Caki2 (cell line): ENCODE measurements at places on chromosomes 7 and 10. TPM values are rescaled to one million over a fixed set of nuclear protein-coding genes. Genes with fewer than 3 reads are reported as not detected.

Gene ACHE
- not detected in 2 replicates for total RNA-seq

Gene CNNM2
- total RNA-seq = 0.52 and 4.0 TPM in 2 replicates

Gene PROSER2
- total RNA-seq = 83.5 and 84.9 TPM in 2 replicates

Gene ADAM12
- 14.0 and 26.1 TPM in 2 replicates for total RNA-seq

Gene ST8SIA6
- total RNA-seq = not detected in 2 replicates

Gene ANKRD1
- 30.7 and 34.4 TPM in 2 replicates for total RNA-seq

GRCh38 chr7:74483402-74484336 lies 30.0 kb downstream of the GTF2IRD1 start:
- peak; percentile 93 for DNase-seq

GRCh38 chr7:141439776-141440175 lies 111.4 kb upstream of the AGK start:
- no peak for DNase-seq

DNA sequence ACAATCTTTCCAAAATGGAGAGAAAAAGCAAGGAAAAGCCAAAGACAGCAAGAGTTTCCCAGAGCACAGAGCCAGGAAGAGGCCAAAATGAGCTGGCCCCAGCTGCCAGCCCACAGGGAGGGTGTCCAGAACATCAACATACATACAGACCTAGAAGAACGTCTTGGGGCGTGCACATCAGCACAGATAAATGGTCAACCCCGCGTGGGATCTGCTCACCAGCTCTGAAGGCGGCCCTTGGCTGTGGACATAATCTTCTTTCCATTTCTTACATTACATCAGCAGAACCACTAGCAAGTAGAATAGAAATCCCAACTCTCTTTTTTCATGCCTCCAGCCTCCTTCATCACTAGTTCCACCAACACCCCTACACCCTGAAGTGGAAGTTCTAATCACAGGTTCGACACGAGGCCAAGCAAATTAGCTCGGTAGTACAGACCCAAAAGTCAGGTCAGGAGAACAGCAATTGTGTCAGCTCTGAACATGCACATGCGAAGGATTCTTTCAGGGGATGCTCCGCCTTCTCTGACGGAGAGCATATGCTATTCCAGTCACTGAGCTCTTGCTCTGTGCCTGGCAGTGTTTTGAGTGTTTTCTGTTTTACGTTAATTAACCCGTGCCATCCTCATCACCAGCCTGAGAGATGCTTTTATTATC lies 16.4 kb downstream of the SH3PXD2A start:
- DNase-seq = no peak

DNA sequence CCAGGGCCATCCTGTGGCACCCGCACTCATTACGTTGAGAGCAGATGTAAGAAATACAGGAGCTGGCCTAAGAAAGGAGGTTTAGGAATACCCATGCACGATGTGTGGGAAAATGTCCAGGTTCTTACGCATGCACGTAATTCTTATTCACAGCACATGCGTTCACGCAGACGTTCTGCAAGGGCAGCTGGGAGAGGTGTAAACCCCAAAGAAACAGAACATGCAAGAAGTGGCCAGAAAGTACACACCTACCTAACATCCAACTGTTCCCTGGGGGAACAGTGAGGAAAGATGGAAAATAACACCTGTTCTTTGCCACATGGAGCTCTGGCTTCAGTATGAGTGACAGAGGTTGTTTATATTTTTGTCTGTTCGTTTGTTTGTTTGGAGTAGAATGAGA lies 285.6 kb downstream of the PRPF18 start:
- DNase-seq = no peak

DNA sequence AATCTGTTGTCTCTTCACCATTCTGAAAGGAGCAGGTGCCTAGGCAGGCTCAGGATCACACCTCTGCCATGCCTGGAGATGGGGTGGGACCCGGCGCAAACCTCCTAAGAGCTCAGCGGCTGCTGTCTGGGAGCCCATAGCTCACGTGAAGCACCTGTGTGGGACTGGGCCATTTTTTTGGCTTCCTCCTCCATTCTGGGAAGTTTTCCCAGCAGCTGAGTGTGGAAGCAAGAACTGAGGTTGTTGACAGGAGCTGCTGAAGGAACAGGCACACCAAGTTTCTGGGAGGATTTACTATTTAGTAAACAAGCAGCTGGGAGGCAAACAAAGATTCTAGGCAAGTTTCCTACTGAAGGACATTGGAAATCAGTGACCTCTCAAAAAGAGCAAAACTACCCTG lies 77.3 kb downstream of the FAM13C start:
- no peak for DNase-seq

GRCh38 chr7:87687653-87688254 lies 59.6 kb downstream of the RUNDC3B start:
- DNase-seq = no peak

- no peak for DNase-seq
These were observed 15.6 kb downstream of the CXCL12 start for GRCh38 chr10:44369296-44369695.

DNA sequence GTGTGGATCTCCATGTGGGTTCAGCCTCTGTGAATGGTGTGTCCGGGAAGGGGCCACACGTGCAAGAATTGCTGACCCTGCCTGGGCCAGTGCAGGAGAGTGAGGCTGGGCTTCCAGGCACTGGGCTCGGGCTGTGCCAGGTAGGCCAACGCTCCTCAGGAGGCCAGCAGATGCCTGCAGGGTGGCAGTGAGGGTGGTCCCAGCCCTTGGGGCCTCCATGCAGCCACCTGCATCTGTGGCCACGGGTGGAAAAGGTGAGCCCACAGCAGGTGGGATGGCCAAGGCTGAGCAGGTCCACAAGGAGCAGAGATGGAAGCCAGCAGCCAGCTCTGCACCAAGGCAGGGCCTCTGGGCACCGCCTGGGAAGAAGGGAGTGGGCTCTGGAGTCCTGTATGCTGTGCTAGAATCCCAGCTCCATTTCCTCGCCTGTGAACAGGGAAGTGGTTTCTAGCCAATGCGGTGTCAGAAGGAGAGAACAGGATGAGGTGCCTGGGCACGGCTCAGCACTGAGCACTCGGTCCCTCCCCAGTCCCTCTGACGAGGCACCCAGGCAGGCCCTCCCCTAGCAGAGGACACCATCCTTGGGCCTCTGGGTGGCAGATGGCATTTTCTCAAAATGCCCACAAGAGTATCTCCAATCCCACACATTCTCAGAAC lies 31.1 kb upstream of the RET start:
- no peak for DNase-seq

GRCh38 chr10:37125191-37125732 lies at the start of gene ANKRD30A:
ANKRD30A (plus strand) TSS chr10:37125598; CDS start chr10:37125788, 190 bp downstream.
- no peak for DNase-seq

GRCh38 chr7:55092186-55092974 lies 73.6 kb downstream of the EGFR start:
- DNase-seq = no peak

DNA sequence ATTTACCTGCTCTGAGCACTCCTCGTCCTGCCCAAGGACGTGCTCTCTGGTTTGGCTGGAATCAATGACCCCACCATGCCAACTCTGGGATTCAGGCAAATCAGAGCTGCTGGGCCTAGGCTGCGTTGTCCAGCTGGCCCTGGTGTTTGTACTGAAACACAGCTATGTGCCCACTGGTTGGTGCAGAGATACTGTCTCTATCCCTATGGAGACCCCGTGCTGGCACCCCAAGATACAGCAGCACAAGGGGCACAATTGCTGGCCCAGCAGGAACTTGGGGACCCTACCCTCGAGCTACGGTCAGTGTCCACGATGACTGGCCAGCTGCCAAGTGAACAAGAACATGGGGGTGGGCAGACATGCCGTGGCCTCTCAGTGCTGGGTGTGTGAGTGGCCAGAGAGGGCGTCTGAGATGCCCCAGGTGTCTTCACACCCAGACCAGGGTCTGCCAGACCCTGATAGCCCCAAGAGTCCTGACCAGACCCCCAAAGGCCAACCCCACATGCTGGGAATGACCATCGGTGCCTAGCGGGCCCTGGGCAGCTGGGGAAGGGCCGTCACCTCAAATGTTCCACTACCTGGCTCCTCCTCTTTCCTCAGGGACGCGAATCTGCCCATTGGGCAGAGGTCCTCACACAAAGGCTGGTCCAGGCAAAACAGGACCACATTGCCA lies 79.3 kb upstream of the ZNF479 start:
- DNase-seq = no peak

DNA sequence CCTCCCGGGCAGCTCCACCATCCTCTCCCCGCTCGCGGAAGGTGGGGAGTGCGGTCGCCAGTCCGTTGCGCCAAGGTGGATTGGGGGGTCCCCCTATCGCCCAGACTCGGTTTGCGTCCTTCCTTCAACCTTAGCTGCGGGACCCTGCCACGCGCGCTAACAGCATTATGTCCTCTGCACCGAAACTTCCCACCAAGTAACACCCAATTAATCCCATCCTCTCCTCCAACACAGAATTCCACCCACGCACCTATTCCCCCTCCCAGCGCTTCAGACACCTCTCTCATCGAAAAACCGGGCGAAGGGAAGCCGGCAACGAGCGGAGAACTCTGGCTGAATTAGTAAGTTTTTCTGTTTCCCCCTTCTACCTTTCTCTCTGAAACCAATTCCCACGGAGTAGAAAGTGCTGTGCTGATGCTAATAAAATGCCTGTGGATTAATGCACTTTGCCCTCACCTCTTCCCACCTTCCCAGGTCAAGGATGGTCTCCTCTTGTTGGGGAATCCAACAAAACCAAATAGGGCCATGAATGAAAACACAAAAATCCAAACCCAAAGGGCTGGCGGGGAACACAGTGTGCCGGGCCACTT lies 947 bp downstream of the HOXA3 start:
- DNase-seq = no peak

GRCh38 chr10:51718804-51719291 lies 19.5 kb upstream of the CSTF2T start:
- DNase-seq = peak; percentile 25

- DNase-seq = no peak
These were observed 258.3 kb upstream of the IMMP2L start for GRCh38 chr7:111820621-111821020.

DNA sequence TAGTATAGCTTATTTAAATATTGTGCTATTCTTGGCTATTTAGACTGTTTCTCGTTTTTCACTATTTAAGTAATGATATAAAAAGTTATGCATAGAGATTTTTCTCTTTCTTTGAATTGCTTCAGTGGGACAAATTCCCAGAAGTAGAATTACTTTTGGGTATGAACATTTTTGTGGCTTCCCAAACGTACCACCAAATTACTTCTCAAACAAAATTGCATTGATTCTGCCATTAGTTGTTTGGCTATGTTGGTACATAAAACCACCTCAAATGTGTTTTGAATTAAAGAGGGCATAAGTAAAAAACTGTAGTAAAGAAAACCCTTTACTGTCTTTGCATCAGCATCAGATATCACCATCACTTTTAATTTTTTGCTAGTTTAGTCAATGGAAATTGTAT lies 31.0 kb downstream of the AKR1B1 start:
- no peak for DNase-seq

DNA sequence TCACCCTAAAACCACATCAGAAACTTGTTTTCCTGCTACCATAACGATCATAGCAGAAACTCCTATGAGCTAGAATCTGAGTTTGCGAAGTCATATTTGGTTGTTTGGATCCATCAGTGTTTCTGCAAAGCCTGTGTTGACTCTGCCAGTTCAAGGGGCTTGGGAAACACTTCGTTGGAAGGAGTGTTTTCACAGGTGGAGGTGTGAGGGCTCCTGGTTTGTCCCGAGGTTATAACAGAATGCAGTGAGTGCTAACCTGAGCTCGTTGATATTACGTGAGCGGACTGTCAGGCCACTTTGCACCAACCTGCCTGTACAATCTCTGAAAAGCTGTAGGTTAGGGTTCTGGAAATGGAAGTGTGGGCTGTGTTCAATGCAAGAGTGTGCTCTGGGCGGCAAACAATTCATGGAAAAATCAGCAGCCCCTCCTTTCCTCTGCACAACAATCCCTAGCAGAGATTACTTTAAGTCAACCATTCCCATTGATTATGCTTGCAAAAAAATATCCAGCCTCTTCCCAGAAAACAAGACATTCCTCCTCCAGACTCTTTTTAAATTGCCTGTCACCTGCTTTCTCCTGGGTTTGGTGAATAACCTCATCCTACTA lies 622.0 kb downstream of the TYW1 start:
- DNase-seq = no peak

DNA sequence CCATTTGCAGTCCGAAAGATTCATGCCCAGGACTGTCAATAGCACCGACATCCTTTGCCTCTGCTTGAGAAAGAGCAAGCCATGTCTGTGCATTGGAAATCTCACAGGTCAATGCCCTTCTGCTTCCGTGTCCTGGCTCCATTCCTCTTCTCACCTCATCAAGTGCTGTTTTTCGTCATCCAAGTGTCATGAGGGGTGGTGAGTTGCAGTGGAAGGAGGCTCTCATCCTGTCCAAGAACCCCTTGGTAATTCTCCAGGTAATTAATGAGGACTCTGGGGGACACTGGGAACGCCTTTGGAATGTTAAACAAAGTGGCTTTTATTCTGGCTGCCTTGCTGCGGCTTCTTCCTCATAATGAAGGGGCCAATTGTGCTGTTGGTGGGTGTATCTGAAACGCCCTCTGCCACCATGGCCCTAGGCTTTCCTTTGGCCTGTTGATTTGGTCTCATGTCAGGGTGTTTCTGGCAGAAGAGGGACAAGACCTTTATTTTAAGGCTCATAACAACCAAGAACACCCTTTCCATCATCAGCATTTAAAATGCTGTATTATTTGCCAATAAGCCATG lies 57.7 kb downstream of the PPP1R3C start:
- DNase-seq = no peak

DNA sequence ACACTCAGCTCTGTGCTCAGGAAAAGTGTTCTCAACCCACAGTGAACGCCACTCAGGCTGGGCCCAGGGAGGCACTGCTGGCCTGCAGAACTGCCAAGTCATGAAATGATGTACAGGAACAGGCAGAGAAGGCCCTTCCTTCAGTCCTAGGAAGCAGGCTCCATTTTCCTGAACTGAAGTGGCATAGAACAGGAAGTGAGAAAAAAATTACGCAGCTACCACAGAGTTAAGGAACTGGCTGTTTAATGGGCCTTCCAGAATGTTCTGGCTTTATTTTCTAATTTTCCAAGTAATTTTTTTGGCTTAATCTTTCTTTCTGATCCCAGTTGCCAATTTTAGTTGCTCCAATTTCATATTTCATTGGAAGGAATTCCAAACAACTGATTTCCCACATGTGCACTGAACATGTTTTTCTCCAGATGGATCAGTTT lies 39.3 kb downstream of the LRRC18 start:
- no peak for DNase-seq

- peak; percentile 22 for DNase-seq
These were observed 195.8 kb upstream of the MKLN1 start for GRCh38 chr7:131131746-131132431.

- no peak for DNase-seq
These were observed 81.6 kb downstream of the ARMH3 start for GRCh38 chr10:101974091-101974971.
